CD4-positive, alpha-beta T cell treated with Interleukin-6 for 4 hours (primary cell): ENCODE measurements at places on chromosomes 2 and 18.

DNA sequence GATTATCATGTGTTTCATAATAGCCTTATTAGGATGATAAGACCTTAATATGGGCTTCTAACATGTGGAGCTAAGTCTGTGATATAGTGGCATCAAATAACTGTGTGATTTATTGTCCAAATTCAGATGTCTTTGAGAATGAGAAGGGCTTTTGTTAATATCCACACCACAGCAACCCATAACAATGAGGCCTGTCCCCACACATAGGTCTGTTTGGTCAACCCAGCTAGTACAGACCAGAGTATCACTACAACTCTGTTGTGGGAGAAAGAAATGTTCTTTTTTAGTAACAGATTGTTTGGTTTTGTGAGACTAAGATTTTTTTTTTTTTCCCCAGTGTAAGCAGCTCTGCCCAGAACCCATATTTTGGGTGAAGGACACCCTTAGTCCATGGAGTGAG is 439.2 kb downstream of the PIK3C3 start:
- no peak for DNase-seq

DNA sequence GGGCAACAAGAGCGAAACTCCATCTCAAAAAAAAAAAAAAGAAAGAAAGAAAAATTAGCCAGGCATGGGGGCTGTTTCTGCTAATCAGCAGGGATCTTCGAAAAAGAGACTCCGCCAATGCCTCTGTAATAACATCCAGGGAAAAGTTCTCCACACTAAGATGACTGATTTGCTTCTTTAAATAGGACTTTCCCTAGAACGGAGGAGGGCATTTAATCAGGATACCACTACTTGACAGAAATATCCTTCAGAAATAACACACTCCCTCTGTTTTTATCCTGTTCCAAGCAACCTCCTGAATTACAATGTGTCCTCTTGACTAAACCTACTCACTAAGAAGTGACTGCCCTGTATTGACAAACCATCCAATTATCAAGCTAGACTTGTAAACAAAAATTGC is 21.7 kb downstream of the REV1 start:
- DNase-seq = no peak

- DNase-seq = no peak
These were observed 163.6 kb upstream of the ZNF516 start for GRCh38 chr18:76658627-76659026.

DNA sequence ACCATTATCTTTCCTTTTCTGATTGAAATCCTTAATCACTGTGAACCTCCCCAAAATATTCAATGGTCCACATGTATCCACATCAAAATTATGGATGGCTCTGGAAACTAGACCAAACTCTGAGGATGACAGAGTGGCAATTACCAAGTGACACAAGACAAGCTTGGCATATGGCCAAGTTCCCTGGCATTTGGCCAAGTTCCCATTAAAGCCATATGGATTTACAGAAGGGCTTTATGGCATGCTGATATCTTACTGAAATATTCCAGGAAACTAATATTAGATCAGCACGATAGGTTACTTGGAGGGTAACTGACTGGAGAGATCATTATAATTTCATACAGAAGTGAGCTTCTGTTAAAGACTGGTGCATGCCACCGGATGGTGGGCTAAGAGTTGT is 21.9 kb upstream of the CERS6 start:
- no peak for DNase-seq

GRCh38 chr2:53202063-53202462 is 565.5 kb upstream of the CHAC2 start:
- DNase-seq = no peak

DNA sequence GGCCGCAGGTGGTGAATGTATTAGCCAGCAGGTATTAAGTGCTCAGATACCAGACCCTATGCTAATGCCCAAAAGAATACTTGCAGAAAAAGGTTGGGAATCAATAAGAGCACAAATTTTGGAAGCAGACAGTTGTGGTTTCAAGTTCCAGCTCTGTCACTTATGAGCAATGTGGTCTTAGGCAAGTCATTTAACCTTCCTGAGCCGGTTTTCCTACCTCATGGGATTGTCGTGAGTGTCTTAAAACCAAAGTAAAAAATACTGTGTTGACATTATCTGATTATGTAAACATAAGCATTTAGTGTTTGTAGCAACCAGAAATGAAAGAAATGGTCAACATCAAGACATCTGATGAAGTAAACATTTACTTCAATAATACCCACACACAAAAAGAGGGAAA is 93.0 kb upstream of the CHST9 start:
- no peak for DNase-seq

- no peak for DNase-seq
These were observed 166.1 kb downstream of the ASXL3 start for GRCh38 chr18:33744032-33744697.

GRCh38 chr2:219515874-219516629 is 1.8 kb downstream of the ASIC4 start:
- DNase-seq = no peak

- no peak for DNase-seq
These were observed 6.9 kb downstream of the DCTN1 start for GRCh38 chr2:74373221-74373676.

- no peak for DNase-seq
These were observed 3.2 kb downstream of the CYS1 start for GRCh38 chr2:10076988-10077527.

DNA sequence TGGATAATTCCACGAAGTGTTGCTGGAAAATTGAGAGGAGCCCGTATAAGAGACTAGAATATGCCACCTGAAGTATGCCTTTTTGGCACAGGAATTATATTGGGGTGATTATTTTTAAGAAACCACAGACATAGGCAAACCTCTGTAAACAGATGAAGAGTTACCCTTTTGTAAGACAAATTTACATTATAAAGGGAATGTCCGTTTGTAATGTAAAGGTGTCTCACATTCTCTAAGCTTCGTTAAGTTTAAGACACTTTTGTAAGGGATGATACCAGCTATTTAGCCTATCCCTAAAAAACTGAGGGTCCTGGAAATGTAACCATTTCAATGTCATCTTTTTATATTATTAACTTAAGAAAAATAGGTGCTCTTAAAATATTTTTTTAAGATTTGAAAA is 432.8 kb upstream of the SYT4 start:
- DNase-seq = no peak

GRCh38 chr2:95073856-95074662 is 47.5 kb downstream of the MRPS5 start:
- DNase-seq = peak; percentile 21

GRCh38 chr2:69902213-69902922 is 8.6 kb downstream of the SNRNP27 start:
- DNase-seq = peak; percentile 29

- peak; percentile 35 for DNase-seq
These were observed 70.3 kb upstream of the PELI1 start for GRCh38 chr2:64214281-64215115.

GRCh38 chr2:233081232-233081730 is 21.1 kb downstream of the INPP5D start:
- DNase-seq = peak; percentile 82

DNA sequence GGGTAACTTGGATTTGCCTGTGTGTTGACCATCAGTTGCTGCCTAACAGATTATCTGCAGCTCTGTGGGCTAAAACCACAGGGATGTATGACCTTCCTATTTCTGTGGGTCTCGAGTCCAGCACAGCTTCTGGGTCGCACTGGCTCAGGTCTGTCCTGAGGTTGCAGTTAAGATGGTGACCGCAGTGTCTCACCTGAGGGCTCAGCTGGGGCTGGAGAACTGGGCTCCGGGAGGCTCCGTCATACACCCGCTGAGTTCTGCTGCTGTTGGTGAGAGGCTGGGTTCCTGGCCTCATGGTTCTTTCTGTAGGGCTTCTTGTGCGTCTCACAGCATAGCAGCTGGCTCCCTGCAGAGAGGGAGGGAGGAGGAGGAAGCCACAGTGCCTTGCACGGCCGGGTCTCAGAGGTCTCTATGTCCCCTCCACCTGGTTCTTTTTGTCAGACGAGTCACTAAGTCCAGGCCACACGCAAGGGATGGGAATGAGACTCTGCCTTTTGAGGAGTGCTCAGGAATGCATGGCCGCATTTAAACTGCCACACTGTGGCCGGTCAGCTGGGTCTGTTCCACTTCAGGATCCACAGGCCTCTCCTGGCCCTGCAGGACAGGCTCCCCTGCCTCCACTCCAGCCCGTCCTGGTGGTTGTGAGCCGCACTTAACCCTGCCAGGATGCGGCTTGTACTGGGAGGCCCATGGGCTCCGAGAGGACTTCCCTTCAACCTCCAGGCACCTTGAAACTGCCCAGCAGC is 67.2 kb downstream of the ADI1 start:
- no peak for DNase-seq

- DNase-seq = no peak
These were observed 131.0 kb upstream of the CHAC2 start for GRCh38 chr2:53636596-53636995.

- DNase-seq = no peak
These were observed 174.0 kb downstream of the CCDC85A start for GRCh38 chr2:56357655-56358295.

DNA sequence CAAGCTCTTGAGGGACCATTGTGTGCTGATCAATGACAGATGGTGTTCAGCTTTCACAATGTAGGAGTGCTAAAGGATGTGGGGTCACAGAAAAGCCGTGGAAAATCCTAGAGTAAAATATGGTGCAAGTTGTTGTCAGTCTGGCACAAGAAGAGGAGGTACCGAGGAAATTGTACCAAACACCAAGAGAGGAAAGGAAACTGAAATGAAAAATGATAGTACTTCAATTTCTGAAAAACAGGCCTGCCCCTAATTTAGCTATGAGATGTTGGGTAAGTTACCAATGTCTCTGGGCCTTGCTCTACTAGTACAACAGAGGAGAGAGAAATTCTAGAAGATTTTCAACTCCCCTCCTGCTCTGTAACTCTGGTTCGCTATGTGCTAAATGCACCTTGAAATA is 78.8 kb upstream of the PELI1 start:
- no peak for DNase-seq

- DNase-seq = no peak
These were observed 143.1 kb upstream of the L3MBTL4 start for GRCh38 chr18:6557770-6558248.

GRCh38 chr18:48800466-48800865 is 150.3 kb downstream of the SMAD7 start:
- no peak for DNase-seq

- no peak for DNase-seq
These were observed 399.8 kb downstream of the TXNL1 start for GRCh38 chr18:56238576-56238975.

DNA sequence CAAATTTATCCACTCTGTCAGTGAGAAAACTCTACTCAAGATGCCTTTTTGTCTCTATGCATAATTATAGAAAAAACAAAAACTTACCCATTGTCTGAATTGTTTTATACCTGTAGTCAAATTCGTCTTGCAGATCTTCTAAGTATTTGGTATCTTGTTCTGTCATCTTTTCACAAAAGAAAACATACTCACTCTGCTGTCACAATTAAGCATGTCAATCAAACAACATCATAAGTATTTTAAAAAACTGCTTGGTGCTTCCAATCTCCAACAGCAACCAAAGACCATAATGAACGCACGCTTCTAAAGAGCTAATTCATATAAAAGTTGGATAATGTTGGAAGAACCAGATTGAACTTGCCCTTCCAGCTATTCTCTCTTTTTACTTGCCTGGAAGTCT is 55.6 kb upstream of the STAT1 start:
- no peak for DNase-seq
